ENCODE measurements at places on chromosomes 4 and X.

- DNase-seq, result no peak
Measured at GRCh38 chr4:21884615-21885014, 64.0 kb downstream of the KCNIP4 start.

- DNase-seq, result no peak
Measured at GRCh38 chr4:118813561-118813960, 22.4 kb downstream of the SEC24D start.

- no peak for DNase-seq
Measured at GRCh38 chr4:38268108-38268820, 308.1 kb downstream of the PTTG2 start.

GRCh38 chr4:110636680-110637407 lies 14.0 kb upstream of the PITX2 start:
- no peak for DNase-seq

GRCh38 chr4:108681321-108681809 lies 31.0 kb downstream of the OSTC start:
- DNase-seq, result no peak

DNA sequence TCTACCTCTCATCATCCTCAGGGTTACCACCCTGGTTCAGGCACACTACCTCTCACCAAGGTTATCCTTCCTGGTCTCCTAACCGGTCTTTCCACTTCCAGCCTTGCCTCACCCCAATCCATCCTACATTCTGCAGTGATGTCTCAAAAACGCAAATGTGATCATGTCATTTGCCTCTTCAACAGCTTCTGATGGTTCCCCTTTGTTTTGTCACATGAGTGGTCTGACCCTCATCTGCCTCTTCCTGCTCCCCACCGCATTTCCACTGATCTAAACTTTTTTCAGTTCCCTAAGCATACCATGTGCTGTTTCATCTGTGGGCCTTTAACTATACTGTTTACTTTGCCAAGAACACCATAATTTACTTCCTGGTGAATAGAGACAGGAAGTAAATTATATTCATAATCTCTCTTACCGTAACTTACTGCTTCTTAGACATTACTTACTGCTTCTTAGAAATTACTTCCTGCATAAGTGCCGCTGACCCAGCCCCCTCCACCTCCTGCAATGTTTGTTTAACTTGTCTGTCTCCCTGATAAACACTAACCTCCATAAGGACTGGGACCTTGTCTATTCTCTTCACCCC lies 27.1 kb upstream of the NSUN7 start:
- DNase-seq, result no peak

- DNase-seq, result no peak
Measured at GRCh38 chrX:111329370-111329769, 59.1 kb upstream of the CAPN6 start.

DNA sequence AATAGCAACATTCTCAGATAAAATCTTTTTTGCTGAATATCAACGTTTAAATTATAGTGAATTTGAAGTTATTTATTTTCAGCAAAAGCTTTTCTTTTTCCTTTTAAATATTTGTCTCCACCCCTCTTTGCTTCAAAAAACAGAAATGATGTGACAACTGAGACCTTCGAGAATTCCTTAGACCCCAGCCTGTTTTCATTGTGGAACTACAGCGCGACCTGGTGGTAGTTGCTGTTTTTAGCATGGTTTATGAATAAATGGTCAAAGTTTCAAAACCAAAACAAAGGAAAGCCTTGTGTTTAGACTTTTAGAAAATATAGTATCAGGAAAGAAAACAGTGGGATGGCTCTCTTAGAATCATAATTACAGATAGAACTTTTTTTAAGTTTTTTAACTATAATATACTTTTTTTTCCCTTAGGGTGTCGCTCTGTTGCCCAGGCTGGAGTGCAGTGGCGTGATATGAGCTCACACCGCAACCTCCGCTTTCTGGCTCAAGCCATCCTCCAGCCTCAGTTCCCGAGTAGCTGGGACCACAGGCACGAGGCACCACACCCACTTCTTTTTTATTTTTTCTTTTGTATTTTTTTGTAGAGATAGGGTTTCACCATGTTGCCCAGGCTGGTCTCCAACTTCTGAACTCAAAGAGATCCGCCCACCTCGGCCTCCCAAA lies 26.8 kb upstream of the TMEM184C start:
- peak; percentile 37 for DNase-seq

DNA sequence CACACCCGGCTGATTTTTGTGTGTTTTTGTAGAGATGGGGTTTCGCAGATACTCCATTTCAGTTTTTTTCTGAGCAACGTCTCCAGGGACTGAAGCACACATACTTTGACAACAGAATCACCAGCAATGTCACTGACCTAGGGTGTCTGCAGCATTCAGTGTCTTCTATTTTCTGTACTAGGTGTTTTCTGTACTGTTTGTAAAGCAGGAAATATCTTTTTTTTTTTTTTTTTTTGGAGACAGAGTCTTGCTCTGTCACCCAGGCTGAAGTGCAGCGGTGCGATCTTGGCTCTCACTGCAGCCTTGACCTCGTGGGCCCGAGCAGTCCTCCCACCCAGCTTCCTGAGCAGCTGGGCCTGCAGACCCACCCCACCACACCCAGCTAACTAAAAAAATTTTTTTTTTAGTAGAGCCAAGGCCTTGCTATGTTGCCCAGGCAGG lies 8.9 kb downstream of the ADD1 start:
- no peak for DNase-seq

GRCh38 chr4:7806338-7807090 lies 133.1 kb downstream of the AFAP1 start:
- DNase-seq, result no peak

DNA sequence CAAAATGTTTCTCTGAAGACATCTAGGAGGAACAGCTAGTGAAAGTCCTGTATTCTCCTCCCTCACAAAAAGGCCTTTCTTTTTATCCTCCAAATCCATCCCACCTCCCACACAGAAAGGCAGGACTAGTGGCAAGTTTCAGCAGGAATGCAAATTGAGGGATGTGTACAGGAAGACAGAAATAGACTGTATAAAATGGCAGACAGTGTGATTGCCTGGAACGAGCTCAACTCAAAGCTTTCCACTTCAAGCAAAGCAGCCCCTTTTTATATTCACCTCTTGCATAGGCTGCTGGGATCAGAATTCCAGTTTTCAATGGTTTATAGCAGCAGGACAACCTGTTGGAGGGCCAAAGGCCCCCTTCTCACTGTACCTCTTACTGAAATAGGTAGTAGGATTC lies 57.5 kb downstream of the DCX start:
- no peak for DNase-seq

- no peak for DNase-seq
Measured at GRCh38 chr4:27716693-27717430, 856.2 kb downstream of the STIM2 start.

DNA sequence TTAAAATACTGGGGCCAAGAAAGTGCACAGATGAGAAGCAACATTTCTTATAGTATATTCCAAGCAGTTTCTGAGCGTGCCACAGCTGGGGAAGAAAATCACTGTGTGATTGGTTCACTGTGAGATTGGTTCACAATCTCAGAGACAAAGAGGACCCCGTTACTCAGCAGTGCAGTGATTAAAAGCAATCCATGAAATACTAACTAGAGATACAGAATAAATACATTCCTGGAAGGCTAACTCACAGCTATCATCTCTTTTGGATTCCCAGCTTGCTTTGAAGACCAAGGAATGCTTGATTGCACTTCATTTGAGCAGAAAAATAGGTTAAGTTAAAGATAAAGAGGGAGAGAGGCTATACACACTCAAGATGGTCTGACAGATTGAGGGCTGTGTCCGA lies 132.1 kb upstream of the RAPGEF2 start:
- no peak for DNase-seq

GRCh38 chr4:105807496-105807895 lies 87.8 kb upstream of the NPNT start:
- DNase-seq, result no peak

GRCh38 chrX:51824061-51824460 lies 69.4 kb upstream of the MAGED1 start:
- DNase-seq, result no peak

All from LNCaP clone FGC (cell line).